PC-9 (cell line): ENCODE measurements at places on chromosomes 1 and 21. TPM values are rescaled to one million over a fixed set of nuclear protein-coding genes. Genes with fewer than 3 reads are reported as not detected.

The LCE1D gene
- total RNA-seq = not detected in 2 replicates

The LRRC53 gene
- not detected in 2 replicates for total RNA-seq

The BATF3 gene
- total RNA-seq = 0.50 and 1.3 TPM in 2 replicates

The SPRR2B gene
- not detected in 2 replicates for total RNA-seq

The TMEM82 gene
- not detected in 2 replicates for total RNA-seq

The ANKRD13C gene
- 19.4 and 24.3 TPM in 2 replicates for total RNA-seq

The LINGO4 gene
- not detected in 2 replicates for total RNA-seq

The CASZ1 gene
- total RNA-seq = 15.2 and 18.9 TPM in 2 replicates

The FAM177B gene
- not detected in 2 replicates for total RNA-seq

The TYW3 gene
- total RNA-seq = 19.7 and 19.8 TPM in 2 replicates

The RXFP4 gene
- 0.33 TPM in 1 of 2 replicates, not detected in the other for total RNA-seq

The PTAFR gene
- 7.6 and 12.2 TPM in 2 replicates for total RNA-seq

The CTSS gene
- total RNA-seq = 6.3 and 7.2 TPM in 2 replicates

The SH2D2A gene
- total RNA-seq = 4.0 and 5.8 TPM in 2 replicates

The S100PBP gene
- 42.4 and 47.0 TPM in 2 replicates for total RNA-seq

The PIGV gene
- total RNA-seq = 30.8 and 31.9 TPM in 2 replicates

The TNFRSF25 gene
- 12.3 and 21.1 TPM in 2 replicates for total RNA-seq

The AHCTF1 gene
- 27.8 and 34.3 TPM in 2 replicates for total RNA-seq

The BCAS2 gene
- total RNA-seq = 25.2 and 36.7 TPM in 2 replicates

The MRPL55 gene
- total RNA-seq = 81.0 and 84.4 TPM in 2 replicates

The CA14 gene
- total RNA-seq = 0.95 and 1.7 TPM in 2 replicates
